ENCODE measurements at places on chromosomes 13 and 19.

- DNase-seq = no peak
Observed at GRCh38 chr13:32376642-32377415, 51.1 kb downstream of the N4BP2L1 start.

GRCh38 chr19:3586127-3586626 is 899 bp downstream of the GIPC3 start:
- peak; percentile 28 for DNase-seq

DNA sequence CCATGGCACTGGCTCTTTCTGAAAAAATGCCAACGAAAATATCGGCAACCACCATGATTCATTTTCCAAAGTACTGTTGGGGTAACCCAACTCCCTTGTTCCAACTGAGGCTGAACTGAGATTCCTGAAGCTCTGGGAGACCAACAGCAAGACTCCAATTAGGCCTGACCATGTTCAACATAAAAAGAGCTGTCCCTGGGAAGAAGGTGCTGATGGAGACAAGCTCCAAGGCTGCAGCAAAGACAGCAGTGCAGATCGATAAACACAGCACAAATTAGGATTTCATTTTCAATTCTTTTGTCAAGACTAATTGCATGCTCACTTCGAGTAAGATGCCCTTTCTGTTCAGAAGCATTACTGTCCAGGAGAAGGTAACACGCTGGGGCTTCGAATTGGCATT is 968.0 kb downstream of the UQCRFS1 start:
- no peak for DNase-seq

- DNase-seq = no peak
Observed at GRCh38 chr13:113114511-113115362, 7.9 kb upstream of the F10 start.

DNA sequence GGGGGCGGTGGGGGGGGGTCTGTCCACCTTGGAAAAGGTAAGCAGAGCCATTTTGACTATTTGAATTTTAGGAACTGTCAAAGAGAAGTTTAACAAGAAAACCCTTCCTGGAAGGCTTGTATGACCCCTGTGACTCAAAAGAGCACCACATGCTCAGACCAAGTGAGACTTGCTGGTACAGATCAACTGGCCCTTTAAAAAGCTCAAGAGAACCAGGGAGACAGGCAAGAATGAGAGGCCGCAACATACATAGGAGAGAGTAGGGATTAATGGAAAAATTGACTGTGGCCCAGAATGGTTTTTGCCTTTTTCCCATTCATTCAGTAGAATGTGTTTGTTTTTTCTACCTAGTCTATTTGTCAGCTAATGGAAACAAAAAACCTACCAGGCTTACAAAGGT is 26.2 kb upstream of the ATP8A2 start:
- DNase-seq = no peak

- peak; percentile 27 for DNase-seq
Observed at GRCh38 chr19:48997972-48998371, 4.3 kb downstream of the RUVBL2 start.

- DNase-seq = no peak
Observed at GRCh38 chr13:20057963-20058362, 99.4 kb downstream of the ZMYM2 start.

- DNase-seq = no peak
Observed at GRCh38 chr19:44571830-44572580, 41.4 kb upstream of the IGSF23 start.

GRCh38 chr19:29248332-29248844 is 35.4 kb upstream of the UQCRFS1 start:
- no peak for DNase-seq

GRCh38 chr19:43623889-43624670 is 4.7 kb upstream of the ZNF428 start:
- DNase-seq = no peak

DNA sequence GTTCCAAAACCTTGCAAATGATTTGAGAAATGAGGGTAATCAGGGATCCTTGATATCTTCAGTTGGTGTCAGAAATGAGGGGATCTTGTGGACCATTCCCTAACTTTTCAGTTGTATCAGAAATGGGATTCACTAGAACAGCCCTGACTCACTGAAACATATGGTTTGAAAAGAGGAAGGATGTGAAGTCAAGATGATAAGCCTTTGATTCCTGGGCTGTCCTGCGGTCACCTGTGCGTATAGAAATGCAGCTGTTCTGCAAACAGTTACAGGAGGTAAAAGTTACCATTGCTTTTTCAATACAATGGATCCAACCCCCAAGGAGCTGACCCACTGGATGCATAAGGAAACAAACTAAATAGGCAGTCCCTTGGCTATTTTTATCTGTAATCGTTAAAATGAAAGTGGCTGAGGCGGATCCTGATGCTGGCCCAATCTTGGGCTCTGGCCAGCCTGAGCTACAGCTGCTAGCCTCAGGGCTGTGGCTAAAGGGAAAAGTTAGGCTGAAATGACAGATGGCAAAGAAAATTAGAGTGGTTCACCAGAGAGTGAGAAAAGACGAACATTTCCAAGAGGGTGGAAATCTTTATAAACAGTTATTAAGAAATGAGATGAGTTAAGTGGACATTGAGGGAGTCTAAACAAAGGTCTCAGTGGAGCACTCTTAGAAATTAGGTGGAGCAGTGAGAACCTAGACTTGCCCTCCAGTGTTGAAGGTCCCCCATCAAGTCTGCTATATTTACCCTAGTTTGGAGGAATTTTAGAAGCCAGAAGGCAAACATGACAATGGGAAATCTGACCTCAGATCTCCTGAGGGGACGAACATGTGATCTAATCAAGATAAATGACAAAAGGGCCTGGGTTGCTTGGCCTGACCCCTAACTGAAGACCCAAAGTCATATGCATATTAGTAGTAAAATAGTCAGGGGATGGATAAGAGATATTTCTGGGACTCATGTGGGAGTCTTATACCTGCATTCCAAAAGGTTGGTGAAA is 7.6 kb downstream of the SIGLECL1 start:
- DNase-seq = no peak

GRCh38 chr13:51849145-51850101 is 4.4 kb upstream of the TMEM272 start:
- no peak for DNase-seq

GRCh38 chr19:42480335-42481095 is 37.8 kb upstream of the CXCL17 start:
- DNase-seq = no peak

Measured in stimulated activated CD4-positive, alpha-beta T cell treated with anti-CD3 and anti-CD28 coated beads, Interleukin-1b, Interleukin-23, amount 100 ng/mL, for 1 hour (primary cell).